ENCODE measurements at places on chromosomes 11 and 22.

DNA sequence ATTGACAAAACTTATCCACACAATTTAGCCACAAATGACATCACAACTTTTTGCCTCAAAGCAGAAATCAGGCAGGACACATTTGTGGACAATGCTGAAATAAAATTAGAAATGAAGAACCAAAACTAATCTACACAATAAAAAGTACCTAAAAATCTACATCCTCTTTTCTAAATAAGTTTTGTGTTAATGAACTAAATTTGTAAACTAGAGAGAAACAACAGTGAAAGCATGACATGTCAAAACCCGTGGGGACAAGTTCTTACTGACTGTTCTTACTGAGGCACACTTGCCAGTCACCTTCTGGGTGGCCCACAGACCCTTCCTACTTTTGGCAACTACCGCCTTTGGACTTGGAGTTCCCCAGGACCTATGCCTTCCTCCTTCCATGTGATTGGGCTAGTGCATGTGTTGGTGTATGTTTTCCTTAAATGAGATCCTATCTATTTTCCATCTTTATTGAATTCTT lies 60.7 kb upstream of the MUC15 start:
- H3K4me3 ChIP-seq = no peak overlapping the region
- H3K27me3 ChIP-seq = no peaks in the 10 kb centered on the region
- no peaks in the 10 kb centered on the region for H3K36me3 ChIP-seq
- no peaks in the 10 kb centered on the region for H3K4me1 ChIP-seq
- no peak overlapping the region for H3K27ac ChIP-seq
- no peak for DNase-seq

- peaks cover 25% of the 10 kb centered on the region for H3K4me1 ChIP-seq
- H3K27ac ChIP-seq = peak overlapping the region; percentile 11
- no peak overlapping the region for H3K4me3 ChIP-seq
- no peaks in the 10 kb centered on the region for H3K36me3 ChIP-seq
- H3K27me3 ChIP-seq = peaks cover 5% of the 10 kb centered on the region
These were observed 2.5 kb downstream of the APOL4 start for GRCh38 chr22:36199001-36199551.

DNA sequence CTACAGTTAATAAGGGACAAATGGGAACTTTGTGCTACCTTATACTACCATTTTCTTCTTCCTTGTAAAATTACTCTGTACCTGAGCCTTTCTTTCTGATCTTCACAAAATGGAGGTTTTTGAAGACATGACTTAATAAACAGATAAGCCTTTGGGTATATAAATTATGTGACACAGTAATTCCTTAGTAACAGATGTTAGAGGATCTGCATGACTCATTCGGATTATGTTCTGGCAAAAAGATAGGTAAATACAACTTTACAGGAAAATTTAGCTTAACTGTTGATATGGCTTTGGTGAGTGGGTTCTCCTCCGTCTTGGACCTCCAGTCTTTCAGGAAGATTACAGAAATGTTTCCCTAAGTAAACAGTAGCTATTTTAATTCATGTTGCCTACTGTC lies 61.8 kb downstream of the BID start:
- no peak overlapping the region for H3K27ac ChIP-seq
- H3K4me3 ChIP-seq = no peak overlapping the region
- H3K27me3 ChIP-seq = no peaks in the 10 kb centered on the region
- H3K4me1 ChIP-seq = peaks cover 4% of the 10 kb centered on the region
- no peak for DNase-seq

GRCh38 chr11:18650859-18651557 lies 16.9 kb upstream of the SPTY2D1 start:
- no peak for DNase-seq
- H3K27me3 ChIP-seq = no peaks in the 10 kb centered on the region
- H3K4me3 ChIP-seq = no peak overlapping the region
- peak overlapping the region; percentile 84 for H3K27ac ChIP-seq
- no peaks in the 10 kb centered on the region for H3K4me1 ChIP-seq

GRCh38 chr11:17211286-17211685 lies 3.5 kb upstream of the PIK3C2A start:
- no peaks in the 10 kb centered on the region for H3K27me3 ChIP-seq
- no peak overlapping the region for H3K4me3 ChIP-seq
- no peak for DNase-seq
- no peak overlapping the region for H3K27ac ChIP-seq

DNA sequence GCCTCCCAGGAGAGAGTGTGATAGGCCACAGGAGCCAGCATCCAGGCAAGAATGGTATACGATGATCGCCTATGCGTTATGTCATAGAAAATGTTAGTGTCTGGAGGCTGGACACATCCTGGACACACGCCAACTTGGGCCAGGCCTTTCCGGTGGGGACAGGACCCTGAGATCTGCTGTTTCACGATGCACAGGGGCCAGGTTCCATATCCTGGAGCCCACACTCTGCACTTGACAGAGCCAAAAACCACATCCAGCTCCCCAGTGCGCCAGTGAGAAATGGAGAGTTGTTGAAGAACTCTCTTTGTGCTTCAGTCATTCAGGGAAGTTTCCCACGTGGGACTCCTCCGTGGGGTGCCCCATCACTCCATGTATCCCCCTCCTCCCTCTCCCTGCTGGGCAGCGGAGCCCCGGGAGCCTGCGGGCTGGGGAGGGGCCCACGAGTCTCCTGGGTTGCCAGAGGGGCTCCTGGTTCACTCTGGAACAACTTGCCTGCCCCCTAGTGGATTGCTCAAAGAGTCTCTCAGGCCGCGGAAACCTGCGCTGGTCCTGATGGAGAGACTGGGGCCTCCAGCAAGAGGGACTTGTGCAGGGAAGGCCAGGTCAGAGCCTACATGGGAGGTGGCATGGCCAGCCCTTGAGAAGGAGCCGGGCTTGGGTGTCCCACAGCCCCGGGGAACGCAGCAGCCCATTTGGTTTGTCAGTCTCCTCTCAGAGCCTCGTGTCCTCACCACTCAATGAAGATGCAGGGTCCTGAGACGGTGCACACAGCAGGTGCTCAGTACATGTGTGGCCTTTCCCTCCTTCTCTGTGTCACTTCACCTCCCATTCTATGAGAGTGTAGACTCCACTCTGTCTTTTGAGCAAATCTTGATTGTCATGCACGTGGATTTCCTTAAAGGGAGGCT lies 10.2 kb upstream of the LRRC32 start:
- DNase-seq = peak; percentile 31
- no peaks in the 10 kb centered on the region for H3K36me3 ChIP-seq
- no peak overlapping the region for H3K27ac ChIP-seq
- H3K4me1 ChIP-seq = peaks cover 8% of the 10 kb centered on the region
- no peak overlapping the region for H3K4me3 ChIP-seq

GRCh38 chr11:112279901-112280267 lies 19.2 kb upstream of the PLET1 start:
- no peaks in the 10 kb centered on the region for H3K27me3 ChIP-seq
- H3K4me1 ChIP-seq = peaks cover 7% of the 10 kb centered on the region
- no peak overlapping the region for H3K27ac ChIP-seq
- peak overlapping the region; percentile 97 for H3K4me3 ChIP-seq
- peak; percentile 68 for DNase-seq
- H3K36me3 ChIP-seq = no peaks in the 10 kb centered on the region

DNA sequence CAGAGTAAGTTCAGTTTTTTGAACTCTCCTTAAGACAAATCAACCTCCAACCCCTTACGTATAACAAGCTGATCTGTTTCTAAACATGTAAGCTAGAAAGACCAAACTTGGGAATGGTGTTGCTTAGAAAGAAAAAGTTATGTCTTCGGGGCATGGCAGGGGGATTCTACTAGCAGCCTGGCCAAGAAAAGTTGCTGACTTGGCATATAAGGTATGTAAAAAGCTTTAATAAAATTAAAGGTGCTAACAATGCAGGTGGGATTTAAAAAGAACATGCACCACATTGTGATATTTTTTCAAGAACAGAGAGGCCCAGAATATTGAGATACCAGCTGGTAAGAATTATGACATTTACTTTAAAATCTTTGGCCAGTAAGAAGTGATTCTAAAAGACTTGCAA lies 411.4 kb upstream of the CCDC90B start:
- peaks cover 12% of the 10 kb centered on the region for H3K27me3 ChIP-seq
- DNase-seq = no peak
- no peak overlapping the region for H3K4me3 ChIP-seq
- H3K27ac ChIP-seq = no peak overlapping the region

DNA sequence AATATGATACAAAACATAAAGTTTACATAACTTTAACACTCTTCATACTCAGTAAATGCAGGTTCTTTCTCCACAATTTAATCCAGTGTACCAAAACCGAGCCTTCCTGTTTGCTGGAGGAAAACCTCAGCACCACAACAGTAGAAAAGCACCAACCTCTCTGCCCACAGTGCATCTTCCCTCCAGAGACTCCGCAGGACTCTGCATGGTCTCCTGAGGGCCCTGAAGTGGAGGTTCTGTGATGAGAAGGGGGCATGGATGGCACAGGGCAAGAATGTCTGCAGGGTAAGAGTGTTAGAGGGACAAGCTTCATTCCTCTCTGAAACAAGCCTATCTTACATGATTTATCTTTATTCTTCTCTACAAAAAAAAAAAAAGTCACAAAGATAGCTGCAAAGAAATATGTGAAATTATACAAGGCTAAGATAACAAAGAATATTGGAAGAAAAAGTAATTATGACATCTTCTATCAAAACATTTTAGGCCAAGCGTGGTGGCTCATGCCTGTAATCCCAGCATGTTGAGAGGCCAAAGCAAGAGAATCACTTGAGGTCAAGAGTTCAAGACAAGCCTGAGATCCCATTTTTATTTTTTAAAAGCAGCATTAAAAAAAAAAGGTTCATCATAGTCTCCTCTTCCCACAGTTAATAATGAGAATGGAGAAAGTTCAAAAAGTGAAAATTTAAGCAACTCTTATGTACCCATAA lies 102.0 kb downstream of the VPREB1 start:
- no peak for DNase-seq
- H3K36me3 ChIP-seq = no peaks in the 10 kb centered on the region

- no peaks in the 10 kb centered on the region for H3K27me3 ChIP-seq
- no peak overlapping the region for H3K27ac ChIP-seq
- H3K4me1 ChIP-seq = peaks cover 17% of the 10 kb centered on the region
- DNase-seq = no peak
These were observed 40.8 kb downstream of the GAB2 start for GRCh38 chr11:78376858-78377257.

DNA sequence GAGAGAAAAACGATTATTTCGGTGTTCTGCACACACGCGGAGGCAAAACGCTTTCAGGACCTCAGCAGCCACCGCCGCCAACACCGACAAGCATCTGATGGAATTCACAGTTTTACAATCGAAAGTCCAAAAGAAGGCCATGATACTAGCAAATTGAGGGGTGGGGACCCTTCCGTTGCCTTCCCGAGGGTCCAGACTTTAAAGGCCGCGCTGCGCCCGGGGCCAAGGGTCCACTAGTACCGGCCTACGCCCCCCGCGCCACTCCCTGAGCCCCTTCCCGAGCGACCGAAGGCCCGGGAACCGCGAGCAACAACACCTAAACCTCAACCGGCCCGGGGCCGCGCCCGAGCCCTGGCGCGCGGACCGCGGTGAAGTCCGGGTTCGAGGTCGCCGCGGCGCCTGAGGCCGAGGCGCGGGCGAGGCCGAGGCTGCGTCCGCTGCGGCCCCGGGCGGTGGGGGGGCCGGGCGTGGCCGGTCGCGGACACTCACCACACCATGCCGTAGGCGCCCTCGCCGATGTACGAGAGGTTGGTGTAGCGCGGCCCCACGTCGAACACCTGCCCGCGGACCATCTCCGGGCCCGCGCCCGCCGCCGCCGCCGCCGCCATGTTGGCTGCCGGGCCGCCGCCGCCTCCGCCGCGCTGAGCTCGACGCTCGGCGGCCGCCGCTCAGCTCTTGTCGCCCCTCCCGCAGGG lies 465 bp downstream of the MAPK1 start:
- peaks cover 43% of the 10 kb centered on the region for H3K4me1 ChIP-seq
- no peaks in the 10 kb centered on the region for H3K36me3 ChIP-seq
- DNase-seq = peak; percentile 29

DNA sequence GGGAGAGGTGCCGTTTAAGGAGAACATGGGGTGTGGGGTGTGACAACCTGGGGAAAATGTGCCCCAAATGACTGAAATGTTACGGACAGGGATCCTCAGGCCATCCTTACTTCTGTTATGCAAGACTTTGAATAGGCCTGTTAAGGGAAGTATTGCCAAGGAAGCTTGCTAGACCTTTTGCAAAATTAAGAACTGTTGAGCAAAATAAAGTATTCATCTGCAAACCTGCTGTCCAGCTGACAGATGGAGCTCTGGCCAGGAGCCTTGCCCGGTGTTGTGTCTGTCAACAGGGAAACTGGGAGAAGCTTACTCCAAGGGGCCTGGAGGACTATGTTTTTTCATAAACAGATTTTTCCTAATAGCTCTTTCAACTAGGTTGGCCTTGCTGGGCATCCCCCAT lies 48.0 kb downstream of the FAT3 start:
- no peaks in the 10 kb centered on the region for H3K4me1 ChIP-seq
- no peak for DNase-seq
- H3K36me3 ChIP-seq = no peaks in the 10 kb centered on the region
- H3K4me3 ChIP-seq = no peak overlapping the region
- H3K27me3 ChIP-seq = no peaks in the 10 kb centered on the region
- H3K27ac ChIP-seq = no peak overlapping the region

DNA sequence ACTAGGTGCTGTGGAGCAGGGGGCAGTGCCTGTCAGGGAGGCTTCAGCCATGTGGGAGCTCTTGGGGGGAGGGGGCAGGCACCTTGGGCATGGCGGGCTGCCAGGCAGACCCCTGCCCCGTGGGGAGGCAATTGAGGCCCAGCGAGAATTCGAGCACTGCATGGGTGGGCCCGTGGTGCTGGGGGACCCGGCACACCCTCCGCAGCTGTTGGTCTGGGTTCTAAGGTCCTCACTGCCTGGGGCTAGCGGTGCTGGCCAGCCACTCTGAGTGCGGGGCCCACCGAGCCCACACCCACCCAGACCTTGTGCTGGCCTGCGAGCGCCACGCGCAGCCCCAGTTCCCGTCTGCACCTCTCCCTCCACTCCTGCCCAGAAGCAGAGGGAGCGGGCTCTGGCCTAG lies 835.5 kb upstream of the CNTN5 start:
- H3K27ac ChIP-seq = no peak overlapping the region
- DNase-seq = no peak
- no peaks in the 10 kb centered on the region for H3K36me3 ChIP-seq
- no peaks in the 10 kb centered on the region for H3K27me3 ChIP-seq
- H3K4me1 ChIP-seq = no peaks in the 10 kb centered on the region
